Right renal pelvis (tissue), 4 donors: ENCODE measurements at places on chromosomes 16 and 17. TPM values are rescaled to one million over a fixed set of nuclear protein-coding genes. Genes with fewer than 3 reads are reported as not detected.
A peak's percentile ranks its signal among the peaks of the same experiment; 100 is the strongest.

GRCh38 chr16:20851601-20852000 lies 45.3 kb downstream of the REXO5 start:
- no peak for DNase-seq

DNA sequence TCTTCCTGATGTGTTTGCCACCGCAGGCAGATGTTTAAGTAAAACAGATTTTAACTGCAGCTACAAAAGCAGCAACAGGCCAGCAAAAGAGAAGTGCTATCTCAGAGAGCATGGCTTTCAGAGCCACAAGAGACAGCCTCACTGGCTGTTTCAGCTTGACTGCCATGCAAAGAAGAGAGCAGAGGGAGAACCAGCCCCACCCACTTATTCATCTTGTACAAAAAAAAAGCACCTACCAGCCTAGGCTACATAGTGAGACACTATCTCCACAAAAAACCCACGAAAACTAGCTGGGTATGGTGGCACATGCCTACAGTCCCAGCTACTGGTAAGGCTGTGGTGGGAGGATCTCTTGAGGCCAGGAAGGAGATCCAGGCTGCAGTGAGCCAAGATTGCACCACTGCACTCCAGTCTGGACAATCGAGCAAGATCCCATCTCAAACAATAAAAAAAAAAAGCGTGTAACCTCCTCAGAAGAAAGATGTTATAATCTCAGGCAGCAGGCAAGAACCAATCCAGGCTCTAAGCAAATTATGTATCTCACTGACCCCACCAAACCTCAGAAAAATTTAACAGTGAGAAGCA lies 30.0 kb downstream of the STH start:
- no peak for DNase-seq

DNA sequence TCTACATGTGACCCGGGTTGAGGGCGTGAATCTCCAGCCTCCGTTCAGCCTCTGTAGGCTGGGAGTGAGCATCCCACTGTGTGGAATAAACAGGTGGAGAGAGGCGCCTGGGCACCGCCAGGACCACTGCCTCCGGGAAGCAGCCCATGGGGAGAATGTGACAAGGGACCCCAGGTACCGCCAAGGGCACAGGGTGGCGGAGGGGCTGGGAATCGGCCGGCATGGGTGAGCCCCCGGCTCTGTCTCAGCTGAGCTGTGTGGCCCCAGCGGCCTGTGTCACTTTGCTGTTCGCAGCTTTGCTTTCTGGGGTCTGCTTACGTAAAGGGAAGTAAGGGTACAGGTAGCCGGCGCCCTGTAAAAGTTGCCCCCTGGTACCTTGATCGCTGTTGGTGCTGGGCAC lies 11.5 kb downstream of the GSE1 start:
- DNase-seq: no peak

DNA sequence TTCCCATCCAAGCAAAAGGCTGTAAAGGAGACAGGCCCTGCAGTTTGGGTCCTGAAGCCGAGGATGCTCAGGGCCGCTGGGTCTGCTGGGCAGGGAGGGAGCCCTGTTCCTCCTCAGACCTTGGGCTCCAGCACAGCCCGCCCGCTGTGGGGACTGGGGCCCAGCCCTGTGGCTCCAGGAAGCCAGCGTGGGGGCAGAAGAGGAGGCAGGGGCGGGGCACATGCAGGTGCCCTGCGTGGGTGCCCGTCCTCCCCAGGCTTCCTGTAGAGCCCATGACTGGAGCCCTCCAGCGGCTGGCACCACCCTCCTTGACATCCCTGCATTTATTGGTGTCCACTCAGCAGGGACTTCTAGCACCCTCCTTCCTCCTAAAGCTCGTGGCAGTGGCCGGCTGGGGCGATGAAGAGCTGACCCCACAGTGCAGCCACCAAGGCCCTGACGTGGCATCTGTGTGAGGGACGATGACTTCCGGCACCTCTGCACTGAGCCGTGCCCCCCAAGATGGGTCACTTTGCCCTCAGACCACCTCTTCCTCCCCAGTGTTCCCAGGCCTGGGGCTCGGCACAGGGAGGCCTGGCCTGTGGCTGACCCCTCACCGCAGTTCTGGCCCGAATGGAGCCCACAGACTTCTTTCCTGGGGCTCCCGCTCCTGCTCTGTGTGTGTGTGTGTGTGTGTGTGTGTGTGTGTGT lies 9.9 kb downstream of the PRSS27 start:
- DNase-seq: no peak

DNA sequence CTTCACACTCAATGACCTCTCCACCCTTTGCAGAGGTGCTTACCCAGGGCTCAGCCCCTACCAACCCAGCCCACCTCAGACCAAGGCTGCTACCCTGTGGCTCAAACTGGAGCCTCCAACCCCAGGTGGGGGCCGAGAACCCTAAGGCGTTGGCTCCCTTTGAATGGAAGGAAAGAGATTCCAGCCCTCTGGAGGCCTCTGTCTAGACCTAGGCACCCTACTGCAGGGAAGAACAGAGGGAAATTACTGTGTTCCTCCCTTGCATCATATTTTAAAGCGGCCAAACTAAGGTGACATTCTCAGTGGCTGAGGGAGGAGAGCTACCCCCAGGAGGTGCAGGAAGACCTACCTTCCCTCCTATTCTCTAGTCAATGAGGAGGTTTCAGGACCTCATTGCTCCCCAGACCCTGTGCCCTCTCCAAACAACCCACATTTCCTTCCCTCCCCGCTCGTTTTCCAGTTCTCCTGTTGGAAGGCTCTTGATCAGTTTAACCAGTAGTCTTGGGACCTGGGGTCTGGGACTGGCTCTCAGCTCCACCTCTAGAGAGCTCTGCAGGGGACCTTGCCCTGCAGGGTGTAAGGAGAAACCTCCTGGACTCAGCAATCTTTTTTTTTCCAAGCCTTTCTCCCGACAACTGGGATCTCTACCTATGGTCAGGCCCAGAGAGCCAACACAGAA lies 5.5 kb upstream of the HOXB8 start:
- no peak for DNase-seq

- peak; percentile 52 for DNase-seq
These were observed at the start of gene DYNC1LI2 for GRCh38 chr16:66751303-66751991. Gene DYNC1LI2 (minus strand): TSS chr16:66751609. CDS start chr16:66751591, 18 bp downstream.

DNA sequence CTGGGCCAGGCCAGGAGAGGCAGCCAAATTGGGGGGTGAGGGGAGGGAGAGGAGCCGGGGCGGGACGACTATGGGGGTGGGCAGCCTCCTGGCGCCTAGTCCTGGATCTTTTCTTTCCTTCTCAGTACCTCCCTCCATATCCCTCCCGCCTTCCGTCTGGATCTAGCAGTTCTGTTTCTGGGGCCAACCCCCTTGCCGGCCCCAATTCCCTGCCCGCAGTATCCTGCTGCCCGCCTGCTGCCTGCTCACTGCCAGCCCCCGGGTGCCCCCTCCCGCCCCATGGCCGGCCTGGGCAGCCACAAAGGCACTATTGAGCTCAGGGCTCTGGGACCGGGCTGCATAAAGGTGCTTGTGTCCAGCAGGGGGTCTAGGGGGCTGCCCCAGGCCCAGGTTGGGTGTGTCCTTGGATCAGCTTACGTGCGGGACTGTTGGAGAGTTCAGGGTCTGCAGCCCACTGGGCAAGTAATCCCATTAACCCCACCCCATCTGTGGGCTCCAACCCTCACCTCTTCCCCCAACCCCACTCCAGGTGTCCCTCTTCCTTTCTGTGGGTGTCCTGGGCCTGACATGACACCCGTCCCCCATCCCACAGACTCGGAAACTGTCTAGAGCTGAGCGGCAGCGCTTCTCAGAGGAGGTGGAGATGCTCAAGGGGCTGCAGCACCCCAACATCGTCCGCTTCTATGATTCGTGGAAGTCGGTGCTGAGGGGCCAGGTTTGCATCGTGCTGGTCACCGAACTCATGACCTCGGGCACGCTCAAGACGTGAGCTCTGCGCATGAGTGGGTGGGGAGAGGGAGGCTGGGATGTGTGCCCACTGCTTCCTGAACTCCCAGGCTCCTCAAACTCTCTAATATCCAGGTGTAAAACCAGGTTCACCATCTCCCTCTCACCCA lies 2.0 kb downstream of the WNK4 start:
- no peak for DNase-seq

DNA sequence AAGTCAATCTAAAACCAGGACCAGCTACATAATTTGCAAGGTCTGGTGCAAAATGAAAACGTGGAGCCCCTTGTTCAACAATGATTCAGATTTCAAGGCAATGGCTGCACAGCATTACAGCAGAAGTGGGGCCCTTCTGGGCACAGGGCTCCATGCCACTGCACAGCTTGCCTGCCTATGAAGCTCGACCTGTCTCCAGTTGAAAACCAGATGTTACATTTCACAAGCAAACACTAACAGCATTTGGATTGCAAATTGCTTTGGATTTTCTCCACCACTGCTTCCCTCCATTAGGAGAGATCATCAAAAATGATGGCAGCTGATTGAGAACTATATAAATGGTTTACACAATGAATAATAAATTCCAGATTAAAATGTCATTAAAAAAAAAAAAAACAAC lies 551.4 kb upstream of the ZFHX3 start:
- no peak for DNase-seq

- no peak for DNase-seq
These were observed 190.4 kb downstream of the ABCC12 start for GRCh38 chr16:47965439-47965838.

GRCh38 chr17:37405955-37406634 lies 541 bp downstream of the ACACA start:
- DNase-seq: no peak

DNA sequence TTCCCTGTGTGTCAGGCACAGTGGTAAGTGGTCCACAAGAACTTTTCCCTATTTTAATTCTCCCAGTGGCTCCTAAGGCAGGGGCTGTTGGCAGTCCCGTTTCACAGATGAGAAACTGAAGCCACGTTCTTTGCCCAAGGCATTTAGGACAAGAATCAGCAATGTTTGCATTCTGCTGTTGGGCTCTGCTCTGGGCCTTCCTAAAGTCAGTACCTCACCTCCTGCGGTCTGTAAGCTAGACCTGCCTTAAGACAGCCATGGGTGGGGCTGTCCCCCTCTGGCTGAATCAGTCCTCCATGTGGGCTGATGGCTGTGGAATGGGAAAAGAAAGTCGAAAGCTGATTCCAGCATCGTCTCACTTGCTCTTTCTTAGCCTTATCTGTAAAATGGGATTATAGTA lies 304.8 kb downstream of the MAF start:
- DNase-seq: no peak

GRCh38 chr16:56643080-56643778 lies 4.8 kb downstream of the MT1A start:
- DNase-seq: no peak

GRCh38 chr17:36152639-36153120 lies 23.8 kb downstream of the TBC1D3B start:
- DNase-seq: no peak

GRCh38 chr17:69723741-69724140 lies 309.2 kb downstream of the MAP2K6 start:
- no peak for DNase-seq

DNA sequence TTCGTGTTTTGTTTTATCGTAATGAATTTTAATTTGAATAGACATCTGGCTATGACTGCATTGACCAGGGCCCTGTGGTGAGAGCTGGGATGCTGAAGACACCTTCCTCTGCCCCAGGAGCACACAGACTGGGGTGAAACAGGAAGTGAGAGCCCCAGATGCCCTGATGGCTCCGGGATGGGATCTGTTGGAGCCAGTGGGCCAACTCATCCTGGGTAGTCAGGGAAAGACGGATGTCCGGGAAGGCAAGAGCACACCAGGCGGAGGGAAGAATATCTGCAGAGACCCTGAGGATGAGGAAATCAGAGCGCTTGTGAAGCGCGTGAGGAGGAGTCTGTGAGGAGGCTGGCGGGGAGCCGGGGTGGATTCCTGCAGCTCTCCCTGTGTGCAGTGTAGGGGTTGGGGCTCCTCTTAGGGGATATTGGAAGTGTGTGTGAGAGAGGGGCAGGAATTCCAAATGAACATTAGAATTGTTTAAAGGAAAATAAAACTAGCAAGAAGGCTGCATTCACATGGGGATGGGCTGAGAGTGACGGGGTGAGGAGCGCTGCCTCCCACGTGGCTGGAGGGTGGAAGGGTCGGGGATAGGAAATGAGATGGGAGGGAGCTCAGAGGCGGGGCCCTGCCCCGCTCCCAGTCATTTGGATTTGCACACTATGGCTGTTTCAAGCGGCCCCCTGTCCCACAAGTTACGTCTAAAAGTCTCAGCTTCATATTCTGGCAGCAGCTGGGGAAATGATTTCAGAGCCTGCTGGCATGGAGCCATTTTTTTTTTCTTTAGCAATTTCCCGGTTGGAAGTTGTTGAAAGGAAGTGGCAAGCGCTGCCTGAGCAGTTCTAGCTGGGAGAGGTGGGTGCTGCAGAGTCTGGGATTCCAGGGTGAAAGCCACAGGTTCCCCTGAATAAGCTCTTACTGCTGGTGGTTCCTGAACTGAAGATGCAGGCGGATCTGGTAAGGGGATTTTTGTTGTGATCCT lies 71.2 kb upstream of the LGALS9 start:
- DNase-seq: peak; percentile 76

DNA sequence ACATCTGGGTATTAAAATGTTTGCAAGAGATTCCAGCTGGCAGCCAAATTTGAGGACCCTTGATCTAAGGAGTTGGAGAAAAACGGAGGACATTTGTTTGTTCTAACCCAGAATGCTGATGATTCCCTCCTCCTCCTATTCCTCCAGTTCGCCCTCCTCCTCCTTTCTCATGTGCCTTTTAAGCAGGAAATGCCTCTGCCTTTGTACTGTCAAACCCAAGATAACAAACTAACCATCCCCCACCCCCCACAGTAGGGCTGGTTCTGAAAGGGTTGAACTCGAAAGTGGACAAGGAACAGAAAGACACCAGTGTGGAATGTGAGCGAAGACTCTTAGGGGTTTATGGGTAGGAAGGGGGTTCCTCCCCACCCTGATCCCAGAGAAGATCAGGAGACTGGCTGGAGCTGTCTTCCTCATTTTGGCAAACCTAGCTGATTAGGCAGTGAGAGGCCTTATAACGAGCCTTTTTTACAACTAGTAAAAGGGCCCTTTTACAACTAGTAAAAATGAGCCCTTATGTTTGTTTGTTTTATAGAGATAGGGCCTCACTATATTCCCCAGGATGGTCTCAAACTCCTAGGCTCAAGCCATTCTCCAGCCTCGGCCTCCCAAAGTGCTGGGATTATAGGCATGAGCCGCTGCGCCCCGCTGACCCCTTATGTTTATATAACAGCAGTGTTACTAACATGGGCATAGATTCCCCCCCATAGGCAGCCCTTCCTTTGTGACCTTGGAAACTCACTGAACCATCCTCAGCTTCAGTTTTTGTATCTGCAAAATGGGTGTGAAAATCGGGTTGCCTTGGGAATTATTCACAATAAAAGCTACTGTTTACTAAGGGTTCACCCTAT lies 975 bp downstream of the CHD9 start:
- DNase-seq: peak; percentile 34

DNA sequence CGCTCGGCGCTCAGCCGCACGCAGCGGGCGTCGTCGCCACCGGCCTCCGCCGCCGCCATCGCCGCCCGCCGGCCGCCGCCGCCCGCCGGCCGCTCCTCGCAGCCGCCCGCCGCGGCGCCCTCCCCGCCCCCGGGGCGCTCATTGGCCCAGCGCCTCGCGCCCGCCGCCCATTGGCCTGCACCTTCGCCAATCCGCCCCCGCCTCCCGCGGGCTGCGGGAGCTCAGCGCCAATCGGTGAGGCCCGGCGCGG lies at the start of gene PGP:
Gene PGP (minus strand): TSS at position 122 of the 250 bp plus-strand sequence. CDS start 63 bp downstream, at position 59.
- DNase-seq: no peak

GRCh38 chr16:2950773-2951172 lies 13.3 kb upstream of the KREMEN2 start:
- DNase-seq: no peak

- peak; percentile 73 for DNase-seq
These were observed 376 bp upstream of the STAC2 start for GRCh38 chr17:39225959-39226683.

- no peak for DNase-seq
These were observed 664 bp upstream of the NKD1 start for GRCh38 chr16:50547340-50548124.

The ANKRD40CL gene
- polyA plus RNA-seq: 0.37 TPM

The CDK3 gene
- 16.2 TPM for polyA plus RNA-seq

The ASPSCR1 gene
- polyA plus RNA-seq: 24.4 TPM

The NPIPA8 gene
- polyA plus RNA-seq: 81.6 TPM

The KRT16 gene
- polyA plus RNA-seq: not detected
